Inflammatory macrophage treated with lipopolysaccharide for 1 hour (primary cell): ENCODE measurements at places on chromosomes 7 and 10.

GRCh38 chr10:1138529-1138928, 82.3 kb downstream of the WDR37 start:
- no peak for DNase-seq

DNA sequence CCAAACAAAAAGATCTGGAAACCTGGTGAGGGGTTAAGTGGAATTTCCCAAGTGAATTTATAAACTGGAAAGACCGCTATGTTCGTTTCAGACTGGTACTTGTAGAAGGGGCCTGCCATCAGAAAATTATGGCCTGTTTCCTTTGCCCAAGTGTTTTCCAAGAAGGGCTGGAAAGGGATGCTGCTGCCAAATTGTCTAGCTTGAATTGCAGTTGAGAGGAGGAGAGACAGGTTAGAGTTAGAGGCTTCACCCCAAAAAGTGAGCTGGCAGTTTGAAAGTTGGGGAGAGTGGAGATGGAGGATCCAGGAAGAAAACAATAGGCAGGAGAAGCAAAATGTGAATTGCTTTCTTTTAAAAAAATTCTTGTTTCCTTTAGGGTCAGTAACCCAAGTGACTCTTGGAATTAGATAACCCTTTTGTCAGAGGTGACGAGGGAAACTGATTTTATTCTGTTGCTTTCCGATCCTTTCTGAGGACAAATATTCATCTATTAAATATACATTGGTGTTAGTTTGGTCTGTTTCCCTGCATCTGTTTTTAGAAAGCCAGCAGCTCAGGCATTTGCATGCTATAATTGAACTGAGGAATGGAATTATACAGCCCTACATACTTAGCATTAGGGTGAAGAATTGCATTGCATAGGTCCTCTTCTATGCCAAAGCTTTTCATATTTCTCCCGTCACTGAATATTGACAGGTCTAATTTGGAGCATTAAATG, 82.5 kb upstream of the PRR15 start:
- no peak for DNase-seq

DNA sequence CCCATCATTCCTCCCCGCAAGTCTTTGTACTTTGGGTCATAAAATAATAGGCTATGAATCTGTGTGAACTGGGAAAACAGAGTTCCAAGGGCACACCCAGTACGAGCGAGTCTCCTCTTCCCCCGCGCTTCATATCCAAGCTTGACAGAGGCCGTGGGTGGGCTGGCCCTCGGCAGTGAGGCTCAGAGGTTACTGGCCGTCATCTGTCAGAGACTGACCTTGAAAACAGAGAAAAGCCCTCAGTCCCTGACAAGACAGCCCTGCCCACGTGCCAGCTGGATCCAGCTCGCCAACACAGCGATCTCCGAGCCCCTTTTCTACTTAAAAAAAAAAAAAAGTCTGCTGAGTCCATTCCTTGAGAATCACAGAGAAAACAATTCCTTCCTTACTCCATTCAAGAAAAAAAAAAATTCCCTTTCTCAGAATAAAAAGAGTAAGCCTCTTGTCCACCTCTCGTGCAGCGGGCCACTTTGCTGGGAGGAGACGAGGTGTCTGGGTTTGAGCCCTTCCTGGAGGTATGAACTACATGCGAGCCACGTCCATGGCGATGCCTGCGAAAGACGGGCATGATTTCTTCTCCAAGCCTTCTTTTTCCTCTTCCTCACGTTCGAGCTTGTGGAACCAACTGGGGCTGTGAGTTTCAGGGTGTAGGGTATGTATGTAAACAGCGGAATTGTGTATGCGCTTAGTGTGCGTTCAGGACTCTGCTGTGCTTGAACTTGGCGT, 744 bp upstream of the BICC1 start:
- no peak for DNase-seq

- DNase-seq = no peak
Observed at GRCh38 chr7:148079206-148080080, 511.1 kb upstream of the C7orf33 start.

DNA sequence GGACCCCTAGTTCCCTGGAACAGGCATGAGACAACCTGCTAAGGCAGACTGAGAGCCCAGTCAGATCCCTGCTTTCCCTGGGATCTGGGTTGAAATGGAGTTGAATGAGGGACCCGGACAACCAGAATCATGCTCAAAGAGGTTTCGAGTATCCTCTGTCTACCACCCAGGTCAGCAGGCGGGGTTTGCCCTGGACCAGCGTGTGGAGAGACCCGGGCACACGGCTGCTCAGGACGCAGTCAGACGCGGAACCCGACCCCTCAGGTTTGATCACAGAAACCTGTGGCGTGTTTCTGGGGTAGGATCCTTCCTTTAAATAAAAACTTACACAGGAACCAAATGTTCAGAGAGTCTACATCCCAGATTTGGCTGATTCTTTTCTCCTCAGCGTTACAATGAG, 330.6 kb downstream of the PTPRN2 start:
- DNase-seq = no peak

DNA sequence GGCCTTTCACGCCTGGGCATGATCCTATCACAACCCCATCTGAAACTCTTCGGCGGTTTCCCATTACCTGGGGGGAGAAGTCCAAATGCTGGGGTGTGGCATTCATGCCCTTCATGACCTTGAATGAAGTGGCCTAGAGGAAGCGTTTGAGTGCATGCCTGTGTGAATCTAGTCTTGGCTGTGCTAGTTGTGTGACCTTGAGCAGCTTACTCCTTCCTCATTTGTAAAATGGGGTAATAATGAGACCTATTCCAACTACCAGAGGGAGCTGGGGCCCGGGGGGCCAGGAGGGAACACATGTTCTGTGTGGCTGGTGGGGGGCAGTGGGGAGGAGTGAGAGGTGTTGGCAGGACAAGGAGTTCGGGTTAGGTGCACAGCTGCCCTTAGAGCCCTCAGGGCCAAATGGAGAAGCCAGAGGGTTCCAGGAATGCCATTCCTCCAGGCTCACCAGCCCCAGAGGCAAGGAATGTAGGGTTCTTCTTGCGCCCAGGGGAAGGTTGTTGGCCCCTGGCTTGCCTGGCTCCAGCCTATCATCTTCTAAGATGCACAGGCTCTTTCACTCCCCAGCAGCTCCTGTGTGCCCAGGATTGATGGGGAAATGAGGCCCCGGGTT, 21.3 kb upstream of the TBRG4 start:
- no peak for DNase-seq
